ENCODE measurements at places on chromosomes 12 and 14.
A peak's percentile ranks its signal among the peaks of the same experiment; 100 is the strongest.

GRCh38 chr14:32090686-32091085 is 13.6 kb downstream of the ARHGAP5 start:
- DNase-seq: no peak

GRCh38 chr14:30519961-30520360 is 39.0 kb upstream of the G2E3 start:
- DNase-seq: no peak

- DNase-seq: no peak
These were observed 15.9 kb downstream of the COL2A1 start for GRCh38 chr12:47988073-47989022.

DNA sequence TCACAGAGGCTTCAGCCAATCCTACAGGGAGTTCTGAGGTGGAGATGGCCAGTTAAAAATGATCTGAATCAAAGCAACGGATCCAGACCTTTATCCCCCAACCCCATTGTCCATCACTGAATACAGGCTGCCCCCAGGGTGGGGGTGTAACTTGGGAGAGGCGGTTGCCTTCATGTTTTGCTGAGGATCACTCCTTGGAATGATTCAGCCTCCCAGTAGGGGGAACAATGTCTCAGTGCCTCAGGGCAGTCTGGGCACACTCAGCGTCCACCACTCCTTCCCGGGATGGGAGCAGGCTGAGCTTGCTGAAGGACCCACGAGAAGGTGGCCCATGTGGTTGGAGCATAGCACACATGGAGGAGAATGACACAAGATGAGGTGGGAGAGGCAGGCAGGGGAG is 60.2 kb downstream of the RFX4 start:
- DNase-seq: peak; percentile 24

DNA sequence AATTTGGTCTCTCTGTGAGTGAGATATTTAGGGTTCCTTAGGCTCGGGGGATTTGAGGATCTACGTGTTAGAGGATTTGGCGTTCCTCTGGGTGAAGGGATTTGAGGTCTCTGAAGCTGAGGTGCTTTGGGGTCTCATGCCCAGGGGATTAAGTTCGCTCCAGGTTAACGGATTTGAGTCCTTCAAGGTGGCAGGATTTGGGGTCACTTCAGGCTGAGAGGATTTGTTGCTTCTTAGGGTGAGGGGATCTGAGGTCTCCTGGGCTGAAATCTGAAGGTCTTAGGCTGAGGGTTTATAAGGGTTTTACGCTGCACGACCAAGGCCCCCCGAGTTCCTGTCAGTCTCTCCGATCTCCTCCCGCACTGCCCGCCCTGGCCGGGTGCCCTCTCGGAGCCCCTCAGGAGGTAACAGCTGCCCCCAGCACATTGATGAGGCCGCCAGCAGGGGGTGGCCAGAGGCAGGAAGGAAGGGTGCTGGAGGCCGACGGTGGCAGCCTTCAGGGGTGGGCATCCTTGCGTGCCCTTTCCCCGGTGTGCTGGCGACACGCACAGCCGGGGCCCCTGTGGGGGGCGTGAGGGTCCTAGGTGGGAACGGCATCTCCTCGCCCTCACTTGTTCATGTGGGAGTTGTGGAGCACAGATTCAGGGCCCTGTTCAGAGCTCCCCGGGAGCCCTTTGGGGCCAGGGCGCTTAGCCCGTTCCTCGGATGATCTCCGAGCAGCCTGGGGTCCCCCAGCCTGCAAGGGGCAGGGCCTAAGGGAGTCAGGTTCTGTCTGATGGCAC is 14.3 kb downstream of the CEP170B start:
- DNase-seq: no peak

GRCh38 chr12:27460471-27460978 is 14.0 kb downstream of the SMCO2 start:
- peak; percentile 32 for DNase-seq

GRCh38 chr12:114698566-114699163 is 14.7 kb upstream of the TBX3 start:
- DNase-seq: no peak

- DNase-seq: no peak
These were observed 96.2 kb downstream of the PTPRB start for GRCh38 chr12:70540996-70541395.

- no peak for DNase-seq
These were observed 3.2 kb downstream of the PTGES3 start for GRCh38 chr12:56684745-56685359.

DNA sequence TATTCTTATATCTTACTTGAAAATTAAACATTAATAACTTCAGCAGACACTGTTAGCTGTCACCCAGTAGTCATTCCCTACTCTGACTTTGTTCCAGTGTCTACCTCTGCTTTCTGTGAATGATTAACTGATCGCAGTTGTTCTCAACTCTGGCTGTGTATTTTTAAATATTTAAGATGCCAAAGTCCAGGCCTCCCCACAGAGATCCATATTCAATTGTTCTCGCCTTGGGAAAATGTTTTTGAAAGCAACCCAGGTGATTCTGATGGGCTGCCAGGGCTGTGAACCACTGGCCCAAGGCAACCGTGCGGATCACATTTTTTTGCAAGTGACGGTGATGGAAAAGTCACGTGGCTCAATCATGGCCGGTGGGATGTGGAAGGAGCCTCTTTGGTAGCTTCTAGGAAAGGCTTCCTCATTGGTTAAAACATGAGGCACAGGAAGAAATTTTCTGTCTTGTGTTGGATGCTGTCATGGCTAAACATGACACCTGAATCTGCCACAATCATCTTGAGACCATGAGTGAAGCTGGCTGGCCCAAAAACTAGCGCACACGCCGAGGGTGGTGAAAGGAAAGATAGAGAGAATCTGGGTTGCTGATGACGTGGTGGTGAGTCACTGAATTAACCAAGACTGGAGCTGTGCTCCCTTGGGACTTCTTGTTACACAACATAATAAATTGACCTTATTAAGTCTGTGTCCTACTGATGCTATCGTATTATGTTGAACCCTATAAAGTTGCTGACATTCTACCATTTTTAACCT is 37.2 kb downstream of the RDH12 start:
- peak; percentile 72 for DNase-seq

DNA sequence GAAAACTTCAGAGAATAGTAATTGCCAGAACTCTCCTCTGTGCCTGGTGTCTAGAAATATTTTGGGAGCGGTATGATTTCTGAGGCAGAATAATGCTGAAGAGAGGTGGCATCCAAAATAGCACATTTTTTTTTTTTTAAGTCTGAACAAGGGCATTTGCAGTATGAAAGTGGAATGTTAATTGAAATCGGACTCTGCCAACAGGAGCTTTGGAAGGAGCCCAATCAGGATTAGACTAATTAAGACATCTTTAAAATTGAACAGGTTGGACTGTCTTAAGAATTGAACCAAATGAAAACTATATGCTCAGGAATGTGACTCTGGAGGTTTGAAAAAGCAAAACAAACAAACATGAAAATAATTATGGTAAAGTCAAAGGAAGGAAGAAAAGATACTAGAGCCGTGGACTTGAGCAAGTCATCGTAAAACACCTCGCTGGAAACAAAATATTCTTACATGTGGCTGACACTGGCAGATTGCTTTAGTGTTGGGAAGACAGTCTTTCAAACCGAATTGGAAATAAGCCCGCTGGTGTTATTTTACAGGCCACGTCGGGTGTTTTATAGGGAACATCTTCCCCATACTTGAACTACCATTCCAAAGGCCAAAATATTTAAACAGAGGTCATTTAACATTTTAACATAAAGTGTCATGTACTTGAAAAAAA is 436.3 kb downstream of the VRK1 start:
- no peak for DNase-seq

DNA sequence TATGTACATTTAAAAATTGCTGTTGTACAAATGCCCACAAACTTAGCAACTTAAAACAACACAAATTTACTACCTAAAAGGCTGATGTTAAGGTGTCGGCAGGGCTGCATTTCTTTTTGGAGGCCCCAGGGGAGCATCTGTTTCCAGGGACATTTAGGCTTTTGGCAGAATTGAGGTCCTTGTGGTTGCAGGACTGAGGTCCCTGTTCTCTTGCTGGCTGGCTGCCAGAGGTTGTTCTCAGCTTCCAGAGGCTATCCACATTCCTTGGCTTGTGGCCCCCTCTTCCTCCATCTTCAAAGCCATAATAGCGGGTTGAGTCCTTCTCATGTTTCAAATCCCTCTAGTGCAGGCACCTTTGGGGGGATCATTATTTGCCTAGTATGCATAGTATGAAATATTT is 22.4 kb upstream of the KRT83 start:
- no peak for DNase-seq

GRCh38 chr12:97601934-97602720 is 139.5 kb downstream of the RMST start:
- no peak for DNase-seq

DNA sequence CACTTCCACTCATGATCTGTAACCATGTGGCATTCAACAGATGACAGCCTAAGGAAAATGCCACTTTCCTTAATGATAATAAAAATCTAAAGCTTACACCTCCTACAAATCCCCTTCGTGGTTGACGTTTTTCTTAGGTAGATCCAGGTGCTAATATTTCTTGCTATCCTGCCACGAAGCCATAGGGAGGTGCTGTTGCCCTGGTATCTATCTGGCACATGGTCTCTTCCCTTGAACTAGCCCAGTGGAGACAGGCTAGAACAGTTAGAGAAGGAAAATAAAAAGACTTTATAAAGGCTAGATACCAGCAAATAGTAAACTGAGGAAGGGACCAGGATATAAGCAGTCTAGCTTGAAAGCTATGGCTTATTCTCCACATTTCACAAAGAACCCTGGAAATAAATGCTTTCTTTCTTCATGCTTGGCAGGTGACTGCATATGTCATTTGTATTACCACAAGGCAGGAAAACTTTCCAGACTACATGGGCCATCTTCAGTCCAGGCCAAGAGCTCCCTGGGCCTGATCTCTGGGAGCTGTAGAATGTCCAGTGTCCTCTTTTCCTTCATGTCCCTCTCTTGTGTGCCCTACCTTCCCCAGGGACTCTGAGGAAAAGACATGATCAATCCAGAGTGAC is 15.3 kb downstream of the SPIC start:
- DNase-seq: peak; percentile 60

DNA sequence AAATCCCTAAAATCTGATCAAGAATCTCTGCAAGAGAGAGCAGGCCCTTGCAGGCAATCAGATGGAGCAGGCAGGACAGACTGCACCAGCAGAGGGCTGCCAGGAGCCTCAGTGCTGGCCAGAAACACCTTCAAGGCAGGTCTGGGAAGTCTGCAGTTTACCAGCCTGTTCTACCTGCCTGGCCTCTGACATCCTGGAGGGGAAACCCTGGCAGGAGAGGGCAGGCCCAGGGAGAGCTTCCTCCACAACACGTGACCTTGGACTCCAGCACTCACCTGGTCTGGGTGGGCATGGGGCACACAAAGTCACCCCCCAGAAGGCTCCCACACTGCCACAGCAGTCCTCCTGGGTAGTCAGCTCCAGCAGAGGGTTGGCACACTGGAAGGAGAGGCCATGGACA is 56.0 kb downstream of the ISCA2 start:
- peak; percentile 42 for DNase-seq

- no peak for DNase-seq
These were observed 7.2 kb downstream of the SLC38A1 start for GRCh38 chr12:46261646-46262045.

- DNase-seq: no peak
These were observed 70.5 kb downstream of the HMGA2 start for GRCh38 chr12:65894624-65895390.

- no peak for DNase-seq
These were observed 278.4 kb upstream of the ATXN7L3B start for GRCh38 chr12:74259199-74259598.

- DNase-seq: no peak
These were observed 1.7 kb downstream of the MMP17 start for GRCh38 chr12:131829791-131830334.

DNA sequence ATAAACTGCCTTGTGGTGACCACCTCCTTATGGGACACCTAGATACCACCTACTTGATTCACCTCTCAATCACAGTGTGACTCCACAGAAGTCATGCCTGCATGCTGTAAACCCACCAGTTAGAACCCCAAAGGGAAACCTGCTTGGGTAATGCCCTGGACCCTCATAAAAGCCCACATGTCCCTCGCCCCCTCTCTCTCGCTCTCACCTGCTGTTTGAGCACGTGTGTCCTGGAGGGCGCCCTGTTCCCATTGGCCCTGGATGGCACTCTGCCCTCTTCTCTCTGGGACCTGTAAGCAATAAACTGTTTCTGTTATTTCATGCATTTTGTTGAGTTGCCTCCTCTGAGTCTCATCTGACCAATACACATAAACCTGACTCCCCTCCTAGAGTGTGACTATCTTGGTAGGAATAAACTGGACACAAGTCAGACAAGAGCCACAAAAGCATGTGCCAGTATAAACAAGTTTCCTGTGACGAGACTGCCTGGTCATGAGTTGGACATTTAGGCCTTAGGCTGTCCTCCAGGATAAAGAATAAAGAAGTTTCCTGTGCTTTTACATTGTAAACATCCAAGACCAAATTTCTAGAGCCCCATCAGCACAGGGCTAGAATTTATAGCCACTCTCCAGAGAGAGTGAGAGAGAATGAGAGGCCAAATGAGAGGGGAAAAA is 8.6 kb downstream of the IFI27L2 start:
- DNase-seq: no peak

DNA sequence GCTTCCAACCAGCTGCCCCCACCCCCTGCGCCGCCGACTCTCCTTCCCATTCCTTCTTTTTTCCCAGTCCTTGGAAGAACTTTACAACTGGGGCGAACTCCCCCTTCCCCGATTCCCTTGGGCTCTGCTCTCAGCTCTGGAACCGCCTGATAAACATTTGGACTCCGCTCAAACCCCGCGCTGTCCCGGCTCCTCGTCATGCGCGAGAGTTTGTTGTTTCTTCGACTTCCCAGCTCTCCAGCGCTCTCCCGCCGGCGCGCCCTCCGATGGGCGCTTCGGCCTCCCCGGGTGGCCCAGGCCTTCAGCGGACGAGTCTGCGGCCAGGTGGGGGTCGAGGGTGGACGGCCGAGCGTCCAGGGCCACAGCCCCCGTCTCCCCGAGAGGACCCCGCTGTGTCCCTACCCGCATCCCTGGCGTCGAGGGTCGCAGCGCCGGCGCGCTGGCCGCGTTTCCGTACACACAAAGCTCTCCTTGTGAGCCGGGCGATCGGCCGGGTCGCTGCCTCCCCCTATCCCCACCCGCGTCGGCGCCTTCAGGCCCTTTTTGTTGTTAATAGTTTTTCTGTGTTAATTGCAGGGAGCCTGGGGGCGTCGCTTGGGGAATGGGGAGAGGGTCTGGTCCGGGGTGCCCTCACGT is 847 bp downstream of the MMP14 start:
- DNase-seq: peak; percentile 46

DNA sequence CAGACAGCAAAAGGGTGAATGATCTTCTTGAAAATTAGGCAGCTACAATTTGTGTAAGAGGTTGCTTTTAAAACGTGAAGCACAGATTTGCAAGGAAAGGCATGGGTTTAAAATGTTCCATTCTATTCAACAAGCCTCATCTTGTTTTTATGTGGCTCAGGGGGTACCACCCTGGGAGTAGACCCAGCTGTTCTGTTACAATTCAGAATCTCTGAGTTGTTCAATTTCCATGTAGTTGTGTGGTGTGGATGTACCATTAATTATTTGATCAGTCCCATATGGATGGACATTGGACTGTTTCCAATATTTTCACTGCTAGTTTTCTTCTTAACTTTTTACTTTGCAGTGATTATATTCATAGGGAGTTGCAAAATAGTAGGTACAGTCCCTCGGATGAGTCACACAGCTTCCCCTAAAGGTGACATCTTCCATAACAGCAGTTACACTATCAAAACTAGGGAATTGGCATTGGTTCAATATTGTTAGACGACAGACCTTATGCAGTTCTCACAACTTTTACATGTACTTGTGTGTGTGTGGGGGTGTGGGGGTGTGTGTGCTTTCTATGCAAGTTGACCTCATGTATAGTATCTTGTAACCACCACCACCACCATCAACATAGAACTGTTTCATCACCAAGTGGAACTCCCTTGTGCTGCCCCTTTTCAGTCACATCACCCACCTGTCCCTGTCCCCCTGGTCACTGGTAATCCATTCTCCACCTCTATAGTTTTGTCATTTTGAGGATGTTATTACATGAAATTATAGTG is 59.0 kb upstream of the CAPRIN2 start:
- DNase-seq: no peak

Data from Calu3 (cell line).